Cerebellar cortex (tissue), 1 donor: ENCODE measurements at places on chromosomes 16 and 17.

DNA sequence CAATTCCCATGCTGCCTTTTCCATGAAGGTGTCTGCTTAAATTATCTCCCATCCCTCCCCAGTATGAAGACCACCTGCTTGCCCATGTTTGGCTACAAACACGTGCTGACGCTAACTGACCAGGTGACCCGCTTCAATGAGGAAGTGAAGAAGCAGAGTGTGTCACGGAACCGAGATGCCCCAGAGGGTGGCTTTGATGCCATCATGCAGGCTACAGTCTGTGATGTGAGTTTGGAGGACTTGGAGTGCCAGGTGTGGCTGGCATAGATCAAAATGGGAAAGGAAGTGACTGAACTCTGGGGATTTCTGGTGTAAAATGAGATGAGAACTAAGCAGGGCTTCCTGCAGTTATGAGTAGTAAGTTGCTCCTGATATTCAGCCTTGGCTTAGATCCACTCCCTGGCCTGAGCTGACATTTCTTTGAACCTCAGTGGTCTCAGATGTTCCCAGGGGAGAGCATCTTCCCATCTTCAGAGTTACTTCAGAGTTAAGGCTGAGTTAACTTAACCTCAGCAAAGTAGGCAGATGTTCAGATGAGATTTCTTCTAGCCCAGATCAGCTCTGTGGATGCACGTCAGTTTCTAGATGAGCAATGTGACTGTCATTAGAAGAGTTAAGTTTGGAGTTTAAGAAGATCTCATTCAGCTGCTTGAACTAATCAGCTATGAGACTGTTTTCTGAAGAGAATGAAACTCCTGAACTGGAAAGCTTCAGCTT is 32.7 kb downstream of the ITGB3 start:
- DNase-seq = no peak

DNA sequence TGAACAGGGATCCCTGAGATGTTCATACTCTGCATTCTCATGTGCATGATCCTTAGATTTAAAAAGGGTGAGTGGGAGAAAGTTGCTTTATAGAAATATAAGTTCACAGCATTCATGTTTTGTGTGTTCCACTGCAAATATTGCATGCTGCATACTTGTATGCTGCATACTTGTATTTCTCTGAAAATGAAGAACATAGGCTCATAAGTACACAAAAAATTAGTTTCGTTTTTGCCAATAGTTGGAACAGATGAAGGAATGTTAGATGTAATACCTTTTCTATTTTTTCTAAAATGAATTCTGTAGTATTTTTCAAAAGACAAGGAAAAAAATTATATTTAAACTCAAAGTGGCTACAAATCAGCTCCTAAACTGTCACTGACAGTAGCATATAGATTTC is 79.0 kb downstream of the NFAT5 start:
- DNase-seq = no peak

- peak; percentile 64 for DNase-seq
These were observed 4.9 kb upstream of the PGAP6 start for GRCh38 chr16:386641-387156.

DNA sequence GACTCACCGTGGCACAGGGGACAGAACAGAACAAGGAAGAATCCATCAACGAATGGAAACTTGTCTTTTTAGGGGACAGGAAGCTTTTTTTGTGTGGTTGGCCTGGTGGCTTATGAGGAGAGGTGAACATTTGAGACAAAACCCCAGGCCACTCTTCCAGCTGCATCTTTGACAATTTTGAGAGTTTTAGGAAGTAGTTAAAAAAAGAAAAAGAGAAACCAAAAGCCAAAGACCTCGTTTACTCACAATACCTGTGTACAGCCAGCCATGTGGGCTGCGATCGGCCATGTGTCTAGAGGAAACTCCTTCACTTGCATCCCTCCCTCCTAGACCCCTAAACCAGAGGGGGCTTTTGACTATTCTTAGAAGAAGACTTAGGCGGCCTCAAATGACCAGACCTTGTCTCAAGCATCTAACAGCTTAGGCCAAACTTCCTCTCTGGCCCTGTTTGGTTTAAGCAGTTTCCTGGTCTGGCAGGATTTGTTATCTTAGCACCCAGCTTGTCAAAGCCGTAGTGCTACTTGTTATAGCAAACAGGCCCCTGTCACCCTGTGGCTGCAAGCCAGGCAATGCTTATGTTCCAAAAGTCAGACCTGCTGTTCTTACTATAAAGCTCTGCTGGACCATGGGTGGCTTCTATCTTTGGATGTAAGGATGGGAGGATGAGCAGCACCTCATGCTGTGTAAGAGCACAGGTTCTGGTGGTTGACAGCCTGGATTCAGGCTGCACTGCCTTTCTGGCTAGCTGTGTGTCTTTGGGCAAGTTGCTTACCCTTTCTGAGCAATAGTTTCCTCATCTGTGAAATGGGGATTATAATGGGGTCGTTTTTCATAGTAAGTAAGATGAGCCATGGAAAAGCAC is 17.7 kb downstream of the KSR1 start:
- no peak for DNase-seq

GRCh38 chr16:54933281-54934011 is 2.8 kb downstream of the IRX5 start:
- DNase-seq = no peak

DNA sequence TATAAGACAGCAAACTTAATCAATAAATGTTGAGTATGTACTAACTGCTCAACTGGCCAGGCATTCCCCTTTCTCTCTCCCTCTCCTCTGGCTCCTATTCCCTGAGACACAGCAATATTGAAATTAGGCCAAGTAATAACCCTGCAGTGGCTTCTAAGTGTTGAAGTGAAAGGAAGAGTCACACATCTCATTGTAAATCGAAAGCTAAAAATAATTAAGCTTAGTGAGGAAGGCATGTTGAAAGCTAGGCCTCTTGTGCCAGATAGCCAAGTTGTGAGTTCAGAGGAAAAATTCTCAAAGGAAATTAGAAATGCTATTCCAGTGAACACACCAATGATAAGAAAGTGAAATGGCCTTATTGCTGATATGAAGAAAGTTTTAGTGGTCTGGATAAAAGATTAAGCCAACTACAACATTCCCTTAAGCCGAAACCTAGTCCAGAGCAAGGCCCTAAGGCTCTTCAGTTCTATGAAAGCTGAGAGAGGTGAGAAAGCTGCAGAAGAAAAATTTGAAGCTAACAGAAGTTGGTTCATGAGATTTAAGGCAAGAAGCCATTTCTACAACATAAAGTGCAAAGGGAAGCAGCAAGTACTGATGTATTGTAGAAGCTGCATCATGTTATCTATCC is 35.4 kb upstream of the ABCC11 start:
- peak; percentile 8 for DNase-seq

- DNase-seq = peak; percentile 66
These were observed 2.9 kb upstream of the TTYH2 start for GRCh38 chr17:74210191-74211140.

DNA sequence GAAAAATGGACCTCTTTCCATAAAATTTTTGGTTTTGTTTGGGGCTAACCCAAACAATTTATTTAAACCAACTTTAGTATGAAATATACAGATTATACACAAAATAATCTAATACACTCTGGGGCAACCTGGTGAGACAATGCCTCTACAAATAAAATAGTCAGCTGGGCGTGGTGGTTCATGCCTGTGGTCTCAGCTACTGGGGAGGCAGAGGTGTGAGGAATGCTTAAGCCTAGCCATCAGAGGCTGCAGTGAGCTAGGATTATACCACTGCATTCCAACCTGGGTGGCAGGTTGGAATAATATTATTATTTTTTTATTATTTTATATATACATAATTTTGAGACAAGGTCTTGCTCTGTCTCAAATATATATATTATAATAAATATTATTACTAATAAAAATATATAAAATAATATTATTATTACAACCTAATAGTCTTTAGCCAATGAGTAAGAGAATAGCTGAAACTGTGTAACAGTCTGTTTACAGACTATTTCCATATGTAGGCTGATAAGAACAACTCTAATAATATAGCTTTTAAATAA is 50.5 kb downstream of the GLG1 start:
- DNase-seq = no peak

GRCh38 chr16:58016840-58017446 is 8.6 kb upstream of the MMP15 start:
- peak; percentile 81 for DNase-seq

GRCh38 chr17:3033741-3034577 is 29.4 kb downstream of the OR1D5 start:
- no peak for DNase-seq

DNA sequence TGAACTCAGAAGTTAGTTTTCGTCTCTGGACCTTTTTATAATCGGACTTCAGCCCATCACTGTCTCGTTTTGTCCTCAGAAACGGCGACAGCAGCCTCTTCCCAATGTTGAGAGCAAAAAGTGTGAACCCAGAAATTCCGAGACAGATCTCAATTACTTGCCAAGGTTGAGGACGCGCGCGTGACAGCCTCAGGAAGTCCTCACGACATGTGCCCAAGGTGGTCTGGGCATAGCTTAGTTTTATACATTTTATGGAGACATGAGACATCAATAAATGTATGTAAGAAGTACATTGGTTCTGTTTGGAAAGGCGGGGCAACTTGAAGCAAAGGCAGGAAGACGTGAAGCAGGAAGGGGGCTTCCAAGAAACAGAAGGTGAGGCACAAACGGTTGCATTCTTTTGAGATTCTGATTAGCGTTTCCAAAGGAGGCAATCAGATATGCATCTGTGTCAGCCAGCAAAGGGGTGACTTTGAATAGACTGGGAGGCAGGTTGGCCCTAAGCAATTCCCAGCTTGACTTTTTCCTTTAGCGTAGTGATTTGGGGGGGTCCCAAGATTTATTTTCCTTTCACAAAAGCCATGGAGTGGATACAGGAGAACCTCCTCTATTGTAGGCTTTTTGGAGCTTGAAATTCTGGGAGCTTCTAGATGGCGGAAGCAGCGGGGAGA is 583 bp upstream of the ZNF747 start:
- DNase-seq = no peak

- DNase-seq = peak; percentile 87
These were observed 16.9 kb downstream of the DOC2B start for GRCh38 chr17:164303-165235.

GRCh38 chr17:65099941-65100315 is 37.2 kb upstream of the RGS9 start:
- no peak for DNase-seq

- no peak for DNase-seq
These were observed 27.2 kb downstream of the MARCHF10 start for GRCh38 chr17:62780951-62781350.

GRCh38 chr17:60557805-60558204 is 31.8 kb upstream of the APPBP2 start:
- no peak for DNase-seq

DNA sequence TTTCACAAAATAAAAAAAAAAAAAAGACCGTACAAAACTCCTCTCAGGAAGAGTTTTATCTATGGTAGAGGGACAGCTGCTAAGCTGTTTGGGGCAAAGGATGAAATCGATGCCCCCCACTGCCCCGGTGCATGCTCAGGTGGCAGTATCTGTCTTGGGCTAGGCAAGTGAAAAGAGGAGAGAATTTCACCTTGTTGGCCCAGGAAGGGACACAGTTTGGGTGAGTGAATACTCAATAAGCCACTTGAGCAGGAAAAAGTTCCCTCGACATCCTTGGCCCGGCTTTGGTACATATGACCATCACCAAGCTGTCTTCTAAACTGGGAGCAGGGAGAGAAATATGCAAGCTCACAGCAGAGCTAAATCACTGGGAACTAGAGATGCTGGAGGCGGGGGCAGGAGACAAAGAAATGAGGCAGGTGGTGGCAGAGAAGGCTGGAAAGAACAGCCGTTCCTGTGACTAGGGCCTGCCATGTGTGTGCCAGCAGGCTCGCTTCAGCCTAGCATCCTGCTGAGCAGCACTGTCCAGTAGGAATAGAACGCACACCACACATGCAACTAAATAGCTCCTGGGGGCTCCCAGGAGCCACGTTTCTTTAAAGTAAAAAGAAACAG is 8.2 kb upstream of the EIF1 start:
- peak; percentile 94 for DNase-seq

DNA sequence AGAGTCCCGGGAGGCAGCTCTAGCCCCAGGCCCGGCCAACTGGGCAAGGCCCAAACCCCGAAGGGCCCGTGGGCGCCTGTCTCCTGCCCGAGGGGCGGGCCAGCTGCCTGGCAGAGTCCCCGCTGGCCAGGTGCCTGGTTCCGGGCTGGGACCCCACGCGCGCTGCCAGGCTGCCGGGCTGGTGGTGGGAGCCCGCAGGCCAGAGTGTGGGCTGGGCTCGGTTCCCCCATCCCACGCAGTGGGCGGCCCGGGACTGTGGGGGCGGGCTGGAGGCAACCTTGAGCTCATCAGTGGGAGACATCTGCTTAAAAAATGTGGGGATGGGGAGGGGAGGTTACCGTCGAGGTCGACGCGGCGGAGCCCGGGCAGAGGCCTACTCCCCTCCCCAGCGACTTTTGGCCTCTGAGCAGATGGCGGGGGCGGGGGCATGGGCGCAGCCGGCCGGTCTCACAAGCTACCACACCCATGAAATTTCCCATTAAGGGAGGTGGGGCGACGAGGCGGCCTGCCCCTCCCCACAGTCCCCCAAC is 176.4 kb upstream of the GSE1 start:
- no peak for DNase-seq

GRCh38 chr17:73010414-73010813 is 82.1 kb downstream of the SLC39A11 start:
- no peak for DNase-seq

- DNase-seq = no peak
These were observed 10.4 kb upstream of the SREBF1 start for GRCh38 chr17:17847118-17847689.

DNA sequence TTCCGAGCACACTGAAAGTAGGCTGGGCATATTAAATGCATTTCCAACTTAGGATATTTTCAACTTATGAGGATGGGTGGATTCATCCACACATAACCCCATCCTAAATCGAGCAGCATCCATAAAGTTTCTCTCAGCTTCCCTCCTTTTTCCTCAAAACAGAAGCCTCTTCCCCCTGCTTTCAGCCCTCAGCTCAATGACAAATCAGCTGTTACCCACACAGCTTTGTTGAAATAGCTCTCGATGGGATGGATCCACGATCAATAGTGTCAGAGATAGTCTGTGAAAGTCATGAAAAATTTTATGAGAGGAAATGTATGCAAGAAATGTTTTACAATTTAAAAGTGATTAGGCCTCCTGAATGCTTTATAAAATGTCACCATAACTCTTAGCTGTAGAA is 2.5 kb downstream of the DHX33 start:
- no peak for DNase-seq

GRCh38 chr16:50466170-50466569 is 82.0 kb upstream of the NKD1 start:
- no peak for DNase-seq

DNA sequence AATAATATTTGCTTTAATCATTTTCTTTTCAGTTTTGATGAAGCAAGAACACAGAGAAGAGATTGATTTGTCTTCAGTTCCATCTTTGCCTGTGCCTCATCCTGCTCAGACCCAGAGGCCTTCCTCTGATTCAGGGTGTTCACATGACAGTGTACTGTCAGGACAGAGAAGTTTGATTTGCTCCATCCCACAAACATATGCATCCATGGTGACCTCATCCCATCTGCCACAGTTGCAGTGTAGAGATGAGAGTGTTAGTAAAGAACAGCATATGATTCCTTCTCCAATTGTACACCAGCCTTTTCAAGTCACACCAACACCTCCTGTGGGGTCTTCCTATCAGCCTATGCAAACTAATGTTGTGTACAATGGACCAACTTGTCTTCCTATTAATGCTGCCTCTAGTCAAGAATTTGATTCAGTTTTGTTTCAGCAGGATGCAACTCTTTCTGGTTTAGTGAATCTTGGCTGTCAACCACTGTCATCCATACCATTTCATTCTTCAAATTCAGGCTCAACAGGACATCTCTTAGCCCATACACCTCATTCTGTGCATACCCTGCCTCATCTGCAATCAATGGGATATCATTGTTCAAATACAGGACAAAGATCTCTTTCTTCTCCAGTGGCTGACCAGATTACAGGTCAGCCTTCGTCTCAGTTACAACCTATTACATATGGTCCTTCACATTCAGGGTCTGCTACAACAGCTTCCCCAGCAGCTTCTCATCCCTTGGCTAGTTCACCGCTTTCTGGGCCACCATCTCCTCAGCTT is 45.0 kb downstream of the ESRP2 start:
- DNase-seq = no peak
